ENCODE measurements at places on chromosomes 1 and 21.

DNA sequence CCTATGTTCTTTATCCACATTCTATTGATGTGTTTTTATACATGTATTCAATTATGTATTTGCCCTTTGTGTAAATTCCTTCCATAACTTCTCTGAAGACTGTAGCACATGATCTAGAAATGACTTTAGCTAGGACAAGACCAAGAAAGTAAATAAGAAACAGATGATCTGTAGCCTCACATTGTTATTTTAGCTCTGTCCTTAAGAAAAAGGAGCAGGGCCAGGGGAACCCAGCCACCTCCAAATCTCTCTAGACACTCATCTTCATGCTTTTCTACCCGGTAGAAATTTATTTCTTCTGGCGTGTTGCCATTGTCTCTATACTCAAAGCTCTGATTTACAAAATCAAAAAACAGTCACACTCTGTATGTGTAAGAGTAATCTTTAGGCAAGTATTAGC, 27.1 kb downstream of the CDC7 start:
- DNase-seq, result no peak

GRCh38 chr1:150017206-150017750, 6.8 kb upstream of the OTUD7B start:
- DNase-seq, result no peak

GRCh38 chr1:24516506-24516905, 13.9 kb downstream of the RCAN3 start:
- DNase-seq, result no peak

GRCh38 chr1:115190540-115191170, 101.4 kb upstream of the TSPAN2 start:
- no peak for DNase-seq

GRCh38 chr21:45377325-45377709, 27.6 kb upstream of the COL18A1 start:
- DNase-seq, result no peak

GRCh38 chr1:157388057-157388456, 164.3 kb downstream of the FCRL5 start:
- DNase-seq, result no peak

DNA sequence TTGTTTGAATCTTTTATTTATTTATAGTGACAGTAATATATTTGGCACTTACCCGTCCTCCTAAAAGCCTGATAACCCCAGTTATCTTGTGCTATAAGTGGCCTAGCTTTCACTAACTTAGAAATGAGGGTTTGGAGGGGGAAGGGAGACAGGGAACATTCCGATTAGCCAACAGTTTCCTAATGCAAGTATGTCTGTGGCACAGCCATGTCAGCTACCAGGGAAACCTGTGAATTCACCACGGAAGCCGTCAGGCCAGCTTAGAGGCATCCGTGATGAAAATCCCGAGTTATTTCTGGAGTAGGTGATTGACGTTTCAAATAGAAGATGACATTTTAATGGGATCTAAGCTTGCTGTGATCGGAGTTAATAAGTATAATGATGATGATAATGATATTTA, 39.4 kb upstream of the BCL10 start:
- no peak for DNase-seq

- DNase-seq, result no peak
Measured at GRCh38 chr1:228001738-228002535, 4.9 kb upstream of the WNT3A start.

DNA sequence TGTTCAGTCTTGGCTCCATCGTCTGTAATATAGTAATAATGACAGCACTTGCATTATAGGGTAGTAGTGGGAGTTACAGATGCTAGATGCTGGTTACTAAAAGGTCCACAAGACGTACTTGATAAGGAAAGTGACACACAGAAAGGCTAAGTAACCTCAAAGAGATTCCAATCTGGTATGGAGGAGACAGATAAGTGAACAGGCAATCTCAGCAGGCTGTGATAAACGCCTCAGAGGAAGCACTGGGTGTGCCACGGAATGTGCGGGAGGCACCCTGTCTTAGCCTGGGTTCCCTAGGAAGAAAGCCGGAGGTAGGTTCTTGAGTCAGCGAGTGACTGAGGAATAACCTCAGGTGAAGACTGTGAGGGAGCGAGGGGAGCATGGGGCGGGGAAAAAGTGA, 4.6 kb upstream of the CTPS1 start:
- DNase-seq, result no peak

- DNase-seq, result peak; percentile 65
Measured at GRCh38 chr1:202154766-202155477, 5.5 kb downstream of the PTPN7 start.

- no peak for DNase-seq
Measured at GRCh38 chr21:38909109-38909508, 103.4 kb downstream of the ETS2 start.

DNA sequence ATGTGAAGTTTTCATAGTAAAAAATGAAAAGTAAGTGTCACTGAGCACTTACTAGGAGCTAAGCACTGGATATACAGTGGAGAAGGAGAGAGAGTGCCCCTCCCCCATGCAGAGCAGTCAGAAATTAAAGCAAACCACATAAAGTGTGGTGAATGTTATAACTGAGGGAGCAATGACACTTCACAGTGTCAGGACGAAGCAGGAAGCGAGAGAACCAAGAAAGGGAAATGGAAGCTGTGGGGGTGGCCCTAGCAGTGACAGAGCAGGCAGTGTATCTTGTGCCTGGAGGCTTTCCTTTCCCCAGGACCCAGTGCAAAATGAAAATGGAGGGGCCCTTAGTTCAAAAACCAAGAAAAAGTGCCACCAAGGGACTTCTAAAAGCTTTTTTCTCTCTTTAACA, 21.5 kb upstream of the RCAN3 start:
- peak; percentile 73 for DNase-seq

DNA sequence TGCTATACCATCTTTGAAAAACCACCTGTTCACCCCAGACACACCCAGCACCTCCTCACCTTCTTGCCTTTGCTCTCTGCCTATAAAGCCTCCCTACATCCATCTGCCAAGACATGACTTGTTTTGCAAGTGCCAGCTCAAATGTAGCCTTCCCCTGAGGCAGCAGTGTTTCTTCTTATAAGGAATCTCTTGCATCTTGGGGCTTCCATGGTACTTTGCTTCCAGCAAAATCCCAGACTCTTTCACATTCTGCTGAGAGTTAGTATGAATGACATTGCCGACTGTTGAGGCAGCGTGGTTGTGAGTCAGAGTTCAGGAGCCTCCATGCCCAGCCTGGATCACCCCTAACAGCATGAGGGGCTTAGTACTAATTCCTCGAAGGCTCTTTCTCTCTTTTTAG, 217.4 kb upstream of the RUNX1 start:
- no peak for DNase-seq

- peak; percentile 47 for DNase-seq
Measured at GRCh38 chr1:25875154-25875855, at the start of gene PAQR7. TSS of gene PAQR7 (minus strand) at chr1:25875708. CDS start at chr1:25863839, 11,869 bp downstream.

GRCh38 chr1:61138921-61139774, 56.8 kb downstream of the NFIA start:
- no peak for DNase-seq

GRCh38 chr1:185560760-185561159, 173.4 kb upstream of the HMCN1 start:
- no peak for DNase-seq

GRCh38 chr1:67281244-67281643, 26.4 kb upstream of the IL12RB2 start:
- no peak for DNase-seq

DNA sequence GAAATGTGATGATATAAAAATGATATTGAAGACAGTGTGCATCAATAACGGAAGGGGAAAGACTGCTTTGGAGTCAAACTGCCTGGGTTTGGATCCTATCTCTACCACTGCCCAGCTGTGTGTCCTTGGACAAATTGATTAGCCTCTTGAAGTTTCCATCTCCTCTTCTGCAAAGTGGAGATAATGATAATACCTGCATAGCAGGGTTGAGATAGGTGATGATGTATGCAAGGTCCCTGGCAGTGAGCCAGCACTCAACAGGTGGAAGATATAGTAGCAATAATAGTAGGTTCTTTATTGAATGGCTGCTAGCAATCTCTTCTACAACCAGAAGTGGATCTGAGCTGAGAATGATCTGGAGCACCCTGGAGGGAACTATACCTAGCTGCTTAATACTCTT, 166.7 kb downstream of the MIS18A start:
- DNase-seq, result no peak

- DNase-seq, result no peak
Measured at GRCh38 chr21:44052071-44052829, 40.1 kb downstream of the TRAPPC10 start.

DNA sequence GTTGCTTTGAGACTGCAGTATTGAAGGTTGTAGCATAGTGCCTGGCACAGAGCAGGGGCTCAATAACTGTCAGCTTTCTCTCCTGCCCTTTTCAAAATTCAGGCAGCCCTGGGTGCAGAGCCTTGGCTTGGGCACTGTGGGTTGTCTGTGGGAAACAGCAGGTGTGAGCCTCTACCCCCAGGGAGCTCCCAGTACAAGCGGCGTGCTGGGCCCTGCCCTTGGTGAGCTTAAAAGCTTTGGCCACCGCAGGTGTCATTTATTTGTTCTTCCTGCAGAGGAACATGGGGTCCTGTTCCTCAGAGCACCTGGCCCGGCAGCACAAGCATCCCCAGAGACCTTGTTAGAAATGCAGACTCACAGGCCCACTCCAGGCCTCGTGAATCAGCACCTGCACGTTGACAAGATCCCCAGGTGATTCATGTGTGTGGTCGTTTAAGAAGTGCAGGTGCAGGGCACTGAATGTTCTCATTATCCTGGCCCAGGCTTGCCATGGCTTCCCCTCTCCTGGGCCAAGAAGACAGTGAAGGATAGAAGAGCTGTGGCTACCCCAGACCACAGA, 29.9 kb upstream of the IGSF21 start:
- DNase-seq, result no peak

DNA sequence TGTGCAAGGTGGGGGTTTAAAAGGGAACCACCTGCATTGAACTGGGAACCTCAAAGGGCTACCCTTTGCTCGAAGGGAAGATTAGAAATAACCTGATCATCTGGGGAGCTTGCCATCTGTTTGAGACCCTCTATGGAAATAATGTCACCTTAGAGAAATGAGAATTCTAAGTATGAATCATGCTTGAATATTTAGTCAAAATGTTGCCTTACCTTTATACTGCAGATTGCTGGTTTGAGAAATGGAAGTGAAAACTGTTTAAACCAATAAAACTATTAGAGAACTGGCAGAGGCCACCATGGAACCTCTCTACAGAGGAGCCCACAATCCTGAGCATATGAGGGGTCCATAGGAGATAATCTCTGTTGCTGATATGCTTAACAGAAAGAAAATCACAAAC, 131.2 kb upstream of the FAM78B start:
- no peak for DNase-seq

GRCh38 chr1:6249739-6250689, 6.0 kb downstream of the HES3 start:
- no peak for DNase-seq

DNA sequence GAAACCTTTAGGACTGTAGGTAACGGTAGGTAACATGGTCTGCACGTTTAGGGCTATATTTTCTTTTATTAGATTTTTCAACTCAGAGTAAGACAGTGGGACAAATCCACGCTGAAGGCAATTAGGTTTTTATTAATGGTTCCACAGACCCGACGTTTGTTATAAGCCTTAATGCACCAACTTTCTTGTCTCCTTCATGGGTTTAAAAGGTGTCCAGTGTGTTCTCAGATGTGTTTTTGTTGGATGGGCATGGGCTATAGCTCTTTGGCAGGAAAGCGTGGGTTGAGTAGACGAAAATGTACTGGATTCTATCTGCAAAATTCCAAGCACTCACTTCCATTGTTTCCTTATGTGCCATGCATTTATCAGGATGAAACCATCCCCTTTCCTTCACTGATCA, 88.0 kb upstream of the SIM2 start:
- no peak for DNase-seq

GRCh38 chr1:20443703-20444586, 42.1 kb downstream of the CAMK2N1 start:
- DNase-seq, result no peak

Measured in activated CD4-positive, alpha-beta T cell treated with anti-CD3 and anti-CD28 coated beads, Interleukin-2, amount 50 U/mL, for 16 hours (primary cell).